ENCODE measurements at places on chromosomes 1 and 21.

GRCh38 chr1:54403808-54404261 is 2.4 kb downstream of the SSBP3 start:
- DNase-seq, result no peak

DNA sequence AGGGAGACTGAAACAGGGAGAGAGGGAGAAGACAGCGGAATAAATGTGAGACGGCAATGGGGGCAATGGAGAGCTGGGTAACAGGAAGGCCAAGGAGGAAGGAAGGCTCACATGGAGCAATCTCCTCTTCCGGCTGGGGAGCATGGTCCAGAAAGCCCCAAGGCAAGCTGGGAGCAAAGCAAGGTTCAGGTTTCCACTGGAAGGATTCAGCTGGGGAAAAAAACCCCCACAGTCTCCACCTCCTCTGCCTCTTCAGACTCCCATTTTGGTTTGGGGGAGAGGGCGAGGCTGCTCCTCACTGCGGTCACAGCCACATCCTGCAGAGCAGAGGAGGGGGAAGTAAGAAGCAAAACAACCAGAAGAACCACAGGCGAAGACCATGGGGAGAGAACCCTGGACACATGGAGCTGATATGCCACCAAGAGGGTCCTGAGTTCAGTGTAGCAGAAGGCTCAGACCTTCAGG is 650 bp downstream of the TNFAIP8L2 start:
- no peak for DNase-seq

GRCh38 chr1:103336408-103336807 is 189.1 kb upstream of the RNPC3 start:
- no peak for DNase-seq

- DNase-seq, result no peak
Measured at GRCh38 chr1:89755591-89755990, 65.2 kb upstream of the LRRC8D start.

DNA sequence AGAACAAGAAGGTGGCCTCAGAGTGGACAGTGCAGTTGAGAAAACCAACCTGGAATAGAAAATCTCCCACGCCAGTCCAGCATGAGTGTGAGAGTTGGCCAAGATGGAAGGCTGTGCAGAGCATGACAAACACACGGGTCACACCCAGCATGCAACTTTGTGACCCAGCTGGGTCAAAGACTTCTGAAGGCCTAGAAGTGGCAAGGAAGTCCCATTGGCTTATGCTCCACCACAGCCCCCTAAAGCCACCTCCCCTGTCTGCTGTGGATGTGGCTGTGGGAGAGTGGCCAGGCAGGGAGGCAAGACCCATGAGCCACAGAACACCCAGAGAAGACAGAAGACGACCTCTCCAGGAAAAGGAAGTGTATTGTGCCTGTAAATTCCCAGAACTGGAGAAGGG is 13.6 kb downstream of the BATF3 start:
- DNase-seq, result no peak

- DNase-seq, result no peak
Measured at GRCh38 chr21:41778930-41779600, 12.2 kb upstream of the RIPK4 start.

DNA sequence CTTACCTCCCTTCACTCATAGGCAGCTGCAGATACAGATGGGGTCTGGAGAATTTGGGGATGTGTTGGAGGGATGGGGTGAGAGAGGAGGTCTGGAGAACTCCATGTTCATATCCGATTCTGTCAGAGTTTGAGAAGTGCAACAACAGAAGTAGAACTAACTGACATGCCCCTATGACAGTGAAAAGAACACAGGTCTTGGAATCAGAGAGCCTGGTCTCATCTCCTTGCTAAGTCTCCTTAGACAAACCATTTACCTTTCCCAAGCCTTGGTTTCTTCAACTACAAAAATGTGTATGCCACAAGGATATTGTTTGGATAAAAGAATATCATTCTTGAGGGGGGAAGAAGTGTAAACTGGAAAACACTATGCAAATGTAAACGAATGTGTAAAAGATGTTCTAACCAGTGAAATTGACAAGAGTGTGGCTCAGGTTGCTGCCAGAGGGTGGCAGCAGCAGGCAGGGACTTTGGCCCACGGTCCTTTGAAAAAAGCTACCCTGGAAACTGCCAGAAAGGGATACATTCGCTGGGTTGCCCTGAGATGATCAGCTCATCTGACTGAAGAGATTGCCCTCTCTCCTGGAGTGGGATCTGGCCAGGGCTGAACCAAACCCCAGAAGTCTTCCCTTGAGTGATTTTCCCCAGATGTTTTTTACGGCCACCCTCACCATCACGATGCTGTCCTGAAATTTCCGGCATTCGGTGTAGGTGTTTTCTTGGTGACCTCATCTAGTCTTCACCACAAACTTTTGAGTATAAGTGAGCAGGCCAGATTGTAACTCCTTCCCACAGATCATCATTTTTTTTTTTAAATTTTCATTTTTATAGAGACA is 17.0 kb upstream of the CD2 start:
- peak; percentile 44 for DNase-seq

DNA sequence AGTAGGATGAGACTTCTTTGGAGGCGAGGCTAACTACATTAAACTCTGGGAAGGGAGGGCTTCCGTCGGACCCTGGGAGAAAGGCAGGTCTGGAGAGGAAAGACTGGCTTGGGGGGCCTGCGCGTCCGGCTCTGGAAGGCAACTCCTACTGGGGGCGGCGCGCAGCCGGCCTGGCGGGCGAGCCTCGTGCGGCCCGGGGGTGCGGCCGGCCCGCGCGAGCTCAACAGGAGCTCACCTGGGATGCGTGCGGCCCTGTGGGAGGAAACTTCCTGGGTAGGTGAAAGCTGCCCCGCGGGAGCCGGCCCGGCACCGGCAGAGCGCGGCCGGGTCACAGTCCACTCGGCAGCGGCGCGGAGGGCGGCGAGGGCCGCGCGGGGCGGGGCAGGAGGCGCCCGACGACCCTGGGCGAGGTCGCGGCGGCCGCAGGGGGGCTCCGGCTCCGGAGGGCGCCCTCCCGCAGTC is 449 bp downstream of the EPS15 start:
- no peak for DNase-seq

DNA sequence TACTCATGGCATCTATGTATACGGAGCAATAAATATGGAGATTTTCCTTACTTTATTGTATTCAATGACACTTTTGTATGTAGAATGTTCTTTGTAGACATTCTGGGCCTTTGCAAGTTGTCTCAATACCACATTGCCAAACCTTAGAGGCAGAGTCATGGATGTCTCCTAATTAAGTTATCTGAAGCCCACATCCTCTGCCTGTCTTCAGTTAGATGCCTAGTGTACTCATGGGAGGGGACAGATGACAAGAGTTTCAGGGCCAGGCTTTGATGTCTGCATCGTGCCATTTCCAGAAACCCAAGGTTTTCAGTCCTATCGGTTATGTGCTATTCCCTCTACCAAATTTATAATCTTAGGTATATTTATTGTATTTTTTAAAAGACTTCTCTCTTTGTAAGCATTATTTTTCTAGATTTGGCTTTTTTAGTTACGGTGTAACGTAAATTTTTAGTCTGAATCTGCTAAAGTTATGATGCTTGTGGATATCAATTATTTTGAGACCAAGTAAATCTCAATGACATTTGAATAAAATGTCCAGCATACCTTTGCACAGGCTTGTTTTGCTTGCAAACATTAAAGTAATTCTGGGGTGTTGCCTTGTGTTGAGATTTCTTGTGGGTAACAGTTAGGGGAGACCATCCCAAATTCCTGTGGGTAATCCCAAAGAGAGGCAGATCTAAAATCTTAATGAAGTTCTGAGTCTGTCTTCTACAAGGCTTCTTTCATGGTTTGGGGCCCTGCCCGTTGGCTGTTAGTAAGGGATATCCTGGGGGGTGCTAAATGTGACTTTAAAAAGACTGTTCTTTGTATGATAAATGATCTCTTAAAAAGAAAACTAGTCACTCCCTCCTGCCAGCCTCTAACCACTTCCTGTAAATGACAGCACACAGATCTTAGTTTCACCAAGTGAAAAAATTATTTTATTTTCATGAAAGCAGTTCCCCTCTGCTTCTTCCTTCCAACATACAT is 8.0 kb upstream of the MACF1 start:
- DNase-seq, result no peak

- no peak for DNase-seq
Measured at GRCh38 chr1:3652548-3653285, 401 bp downstream of the TP73 start.

DNA sequence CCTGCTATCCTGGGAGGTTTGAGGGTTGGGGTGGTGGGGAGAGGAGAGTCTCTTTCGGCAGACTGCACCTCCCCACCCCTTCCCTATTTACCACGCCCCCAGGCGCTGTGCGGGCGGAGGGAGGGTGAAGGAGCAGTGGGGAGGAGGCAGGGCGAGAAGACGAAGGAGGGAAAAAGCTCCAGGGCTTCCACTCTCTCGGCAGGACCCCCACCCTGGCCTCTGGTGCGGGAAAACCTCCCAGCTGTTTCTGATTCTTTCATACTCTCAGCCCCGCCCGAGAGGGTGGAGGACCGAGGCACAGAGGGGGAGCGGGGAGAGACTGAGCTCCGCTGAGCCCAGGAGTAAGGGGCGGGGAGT is 866 bp upstream of the WNT2B start:
- no peak for DNase-seq

DNA sequence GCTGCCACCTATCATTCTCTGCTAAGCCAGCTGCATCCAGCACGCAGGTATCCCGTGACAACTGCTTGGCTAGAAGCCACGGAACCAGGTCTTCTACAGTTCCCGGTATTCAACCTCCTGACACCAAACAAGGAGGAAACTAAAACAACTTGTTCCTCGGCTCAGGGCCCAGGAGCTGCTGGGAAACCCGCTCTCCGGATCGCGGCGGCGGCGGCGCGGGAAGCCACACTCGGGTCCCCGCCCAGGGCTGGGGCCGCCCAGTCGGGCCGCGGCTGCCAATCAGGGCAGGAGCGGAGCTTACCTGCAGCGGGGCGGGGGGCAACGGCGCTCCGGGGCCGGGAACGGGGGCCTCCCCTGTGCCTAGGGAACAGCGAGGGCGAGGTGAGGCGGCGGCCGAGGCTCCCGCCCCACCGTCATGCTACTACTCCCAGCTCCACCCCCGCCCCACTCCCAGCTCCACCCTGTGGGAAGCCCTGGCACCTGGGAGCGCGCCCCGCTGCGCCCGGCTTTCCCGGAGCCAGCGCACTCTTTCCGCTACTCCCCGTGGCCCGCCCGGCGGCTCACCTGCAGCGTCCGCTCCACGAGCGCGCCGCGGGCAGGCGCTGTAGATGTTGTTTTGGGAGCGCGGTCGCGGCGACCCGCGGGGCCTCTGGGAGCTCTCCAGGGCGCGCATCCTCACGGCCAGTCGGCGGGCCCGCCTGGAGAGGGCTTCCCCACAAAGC is 12.1 kb downstream of the IL24 start:
- DNase-seq, result no peak

GRCh38 chr1:119079881-119080280 is 60.6 kb downstream of the WARS2 start:
- no peak for DNase-seq

DNA sequence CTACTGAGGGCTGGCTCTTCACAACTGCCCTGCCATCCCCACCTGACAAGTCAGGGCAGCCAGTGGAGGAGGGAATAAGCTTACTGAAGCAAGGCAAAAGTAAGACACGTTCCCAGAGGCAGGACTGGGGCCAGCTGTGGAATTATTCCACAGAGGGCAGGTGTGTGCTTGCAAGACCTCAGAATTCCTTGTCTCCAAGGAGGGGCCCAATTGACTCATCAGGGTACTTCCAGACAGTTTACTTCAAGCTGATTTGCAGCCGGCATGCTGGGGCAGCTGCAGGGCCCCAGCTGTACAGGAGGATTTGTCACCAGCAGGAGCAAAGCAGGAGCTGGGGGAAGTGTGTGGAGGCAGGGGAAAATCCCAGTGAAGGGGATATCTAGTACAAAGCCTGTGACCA is 167.5 kb upstream of the CAMK1G start:
- DNase-seq, result no peak

- DNase-seq, result no peak
Measured at GRCh38 chr1:43358121-43358745, 548 bp upstream of the CDC20 start.

- DNase-seq, result no peak
Measured at GRCh38 chr1:211591980-211592493, 13.1 kb upstream of the SLC30A1 start.

GRCh38 chr21:39084979-39085729 is 98.1 kb downstream of the PSMG1 start:
- DNase-seq, result no peak

- peak; percentile 21 for DNase-seq
Measured at GRCh38 chr1:183472488-183473216, at the start of gene SMG7. SMG7 (plus strand) TSS chr1:183472499; CDS start chr1:183472621, 122 bp downstream.

DNA sequence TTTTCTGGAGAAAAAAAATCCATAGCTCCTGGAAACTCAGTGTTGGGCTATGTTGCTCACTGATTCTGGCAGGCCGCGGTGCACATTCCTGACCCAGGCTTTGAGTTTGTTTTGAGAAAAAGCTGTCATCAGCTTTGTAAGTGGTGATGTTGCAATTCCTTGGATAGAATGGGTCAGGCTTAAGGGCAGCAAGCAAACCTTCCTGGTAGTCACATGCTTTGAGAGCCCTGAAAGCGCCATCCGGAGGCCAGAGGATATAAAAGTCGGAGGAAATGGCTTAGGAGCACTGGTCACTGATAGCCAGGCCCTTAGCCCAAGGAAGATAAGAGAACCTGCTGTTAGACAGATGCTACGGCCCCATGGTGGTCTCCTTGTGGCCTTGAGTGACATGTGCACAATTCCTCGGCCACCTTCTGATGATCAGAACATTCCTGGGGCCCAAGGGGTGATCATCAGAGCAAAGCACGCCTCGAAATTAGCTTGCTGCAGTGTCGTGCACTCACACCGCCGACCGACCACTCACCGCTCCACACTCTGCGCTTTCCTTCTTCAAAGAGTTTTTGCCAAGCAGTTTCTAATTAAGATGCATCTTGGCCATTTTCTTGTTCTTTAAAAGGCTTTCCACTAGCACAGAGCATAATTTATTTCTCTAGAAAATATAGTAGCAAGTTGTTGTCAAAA is 78.6 kb downstream of the MAN1C1 start:
- DNase-seq, result no peak

- no peak for DNase-seq
Measured at GRCh38 chr1:85087659-85088407, 39.5 kb upstream of the MCOLN3 start.

GRCh38 chr1:245411245-245412036 is 256.7 kb downstream of the KIF26B start:
- no peak for DNase-seq

- no peak for DNase-seq
Measured at GRCh38 chr1:62198069-62198780, 3.6 kb downstream of the L1TD1 start.
